Sciatic nerve (tissue), 2 donors: ENCODE measurements at places on chromosomes 2 and 18.
A peak's percentile ranks its signal among the peaks of the same experiment; 100 is the strongest.

DNA sequence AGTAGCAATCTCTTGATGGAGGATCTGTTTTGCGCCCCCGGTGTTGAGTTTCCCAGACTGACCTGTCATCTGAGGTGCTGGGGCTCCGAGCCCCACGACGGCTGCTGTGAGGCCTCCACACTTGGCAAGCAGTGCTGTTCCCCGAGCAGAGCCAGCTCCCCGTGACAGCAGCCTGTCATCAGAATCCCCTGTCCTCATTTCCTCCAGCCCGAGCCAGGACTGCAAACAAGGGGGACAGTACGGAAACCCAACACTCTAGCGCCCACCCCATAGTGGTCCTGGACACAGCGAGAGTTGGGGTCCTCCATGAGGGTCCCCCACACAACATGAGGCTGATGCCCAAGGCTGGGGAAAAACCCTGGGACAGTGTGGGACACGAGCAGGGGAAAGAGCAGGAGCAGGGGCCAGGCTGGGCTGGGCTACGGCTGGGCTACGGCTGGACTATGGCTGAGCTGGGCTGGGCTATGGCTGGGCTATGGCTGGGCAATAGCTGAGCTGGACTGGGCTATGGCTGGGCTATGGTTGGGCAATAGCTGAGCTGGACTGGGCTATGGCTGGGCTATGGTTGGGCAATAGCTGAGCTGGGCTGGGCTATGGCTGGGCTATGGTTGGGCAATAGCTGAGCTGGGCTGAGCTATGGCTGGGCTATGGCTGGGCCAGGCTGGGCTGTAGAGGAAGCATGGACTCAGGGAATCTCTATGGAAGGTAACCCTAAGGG, 1.5 kb upstream of the KLHL30 start:
- no peak for DNase-seq

DNA sequence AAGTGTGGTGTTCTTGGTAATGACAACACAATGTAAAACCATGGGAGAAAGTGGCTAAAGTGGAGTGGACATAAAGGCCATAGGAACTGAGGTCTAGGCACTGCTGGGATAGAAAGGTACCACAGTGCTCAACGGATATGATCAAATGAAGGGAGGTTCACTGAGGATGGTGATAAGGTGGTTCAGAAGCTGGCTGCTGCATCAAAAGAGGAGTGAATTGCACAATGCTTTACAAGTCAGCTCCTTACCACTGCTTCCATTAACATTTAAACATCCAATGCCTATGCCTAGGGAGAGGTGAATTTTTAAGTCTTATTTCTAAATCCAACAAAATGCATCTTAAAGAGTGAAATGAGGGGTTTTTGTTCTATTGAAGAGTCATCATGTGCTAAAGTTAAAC, 100.1 kb upstream of the ITGB6 start:
- DNase-seq = no peak

DNA sequence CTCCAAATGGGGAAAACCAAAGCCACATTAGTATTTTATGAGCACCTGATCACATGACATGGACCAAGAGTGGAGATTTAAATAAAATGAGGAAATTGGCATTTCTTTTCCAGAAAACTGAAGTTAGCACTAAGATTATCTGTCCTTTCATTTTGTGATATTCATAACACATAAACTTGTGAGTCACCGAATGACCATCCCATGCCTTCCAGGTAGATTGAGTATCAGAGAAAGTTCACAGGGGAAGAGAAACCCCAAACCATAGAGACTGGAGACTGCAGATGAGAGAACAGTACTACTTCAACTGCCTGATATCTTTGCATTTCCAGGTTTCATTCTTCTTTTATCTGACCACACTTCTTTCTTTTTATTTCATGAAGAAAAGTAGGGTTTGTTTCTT, 176.3 kb upstream of the LRP1B start:
- DNase-seq = no peak

DNA sequence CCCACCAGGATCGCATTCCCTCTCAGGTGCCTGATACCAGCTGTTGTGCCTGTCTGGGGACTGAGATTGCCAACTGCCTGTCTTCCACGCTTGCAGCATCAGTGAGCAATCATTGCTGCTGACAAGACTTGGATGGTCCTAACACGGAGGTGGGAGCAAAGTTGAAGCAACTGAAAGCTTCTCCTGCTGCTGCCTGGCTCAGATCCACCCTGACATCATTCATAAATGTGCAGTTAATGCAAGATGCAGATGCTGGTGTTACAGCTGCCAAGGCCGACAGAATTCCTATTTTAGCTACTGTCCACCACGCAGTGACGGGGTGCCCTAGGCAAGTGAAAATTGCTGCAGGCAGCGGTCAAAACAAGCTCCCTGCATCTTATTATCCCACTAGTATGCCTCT, 131.4 kb downstream of the VWC2L start:
- no peak for DNase-seq

DNA sequence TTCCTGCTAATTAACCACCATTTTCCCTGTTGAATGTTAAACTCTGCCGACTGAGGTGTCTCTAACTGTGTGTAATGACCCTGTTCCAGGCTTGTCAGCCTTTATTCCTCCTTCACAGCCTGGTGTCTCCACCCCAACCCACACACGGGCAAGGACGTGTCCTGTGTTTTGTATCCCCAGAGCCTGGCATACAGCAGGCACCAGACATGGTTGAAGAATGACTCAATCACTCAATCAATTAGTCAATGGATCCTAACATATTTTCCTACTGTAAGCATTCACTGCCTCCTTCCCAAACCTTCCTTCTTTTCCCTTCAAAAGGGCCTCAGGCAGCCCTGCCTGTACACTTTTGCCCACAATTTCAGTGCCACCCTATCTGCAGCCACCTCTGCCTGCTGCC, 2.7 kb upstream of the TNS1 start:
- no peak for DNase-seq

- peak; percentile 49 for DNase-seq
Observed at GRCh38 chr2:26461601-26462023, 16.3 kb downstream of the OTOF start.

DNA sequence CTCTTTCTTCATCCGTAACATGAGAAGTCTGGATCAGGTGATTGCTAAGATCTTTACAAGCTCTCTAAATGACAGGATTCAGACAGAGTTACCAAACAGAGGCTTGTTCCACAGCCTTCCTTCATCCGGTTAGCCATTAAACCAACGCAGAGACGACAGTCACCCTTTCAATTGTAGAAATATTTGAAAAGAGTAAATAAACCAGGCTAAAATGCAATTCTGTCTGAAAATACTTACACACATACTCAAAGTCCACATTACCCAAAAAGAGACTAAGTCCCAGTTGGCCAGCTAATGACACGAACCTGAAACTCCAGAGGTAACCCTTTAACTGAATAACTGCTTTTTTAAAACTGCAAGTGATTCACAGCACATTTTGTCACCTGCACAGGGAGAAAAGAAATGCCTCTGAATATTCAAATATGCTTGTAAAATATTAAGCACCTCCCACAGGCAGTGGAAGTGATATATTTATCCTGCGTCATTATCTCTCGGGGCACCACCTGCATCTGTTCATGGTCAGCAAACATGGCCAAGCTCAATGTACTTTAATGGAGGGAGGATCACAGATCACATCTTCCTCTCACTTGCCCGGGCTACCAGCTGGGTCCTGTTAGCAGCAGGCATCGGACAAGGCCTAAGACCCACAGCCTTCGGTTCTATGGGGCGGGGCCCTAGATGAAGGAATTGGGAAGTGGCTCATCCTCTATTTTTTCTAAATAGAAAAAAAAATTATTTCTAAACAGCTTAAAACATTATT, 38.8 kb upstream of the DNER start:
- DNase-seq = no peak

DNA sequence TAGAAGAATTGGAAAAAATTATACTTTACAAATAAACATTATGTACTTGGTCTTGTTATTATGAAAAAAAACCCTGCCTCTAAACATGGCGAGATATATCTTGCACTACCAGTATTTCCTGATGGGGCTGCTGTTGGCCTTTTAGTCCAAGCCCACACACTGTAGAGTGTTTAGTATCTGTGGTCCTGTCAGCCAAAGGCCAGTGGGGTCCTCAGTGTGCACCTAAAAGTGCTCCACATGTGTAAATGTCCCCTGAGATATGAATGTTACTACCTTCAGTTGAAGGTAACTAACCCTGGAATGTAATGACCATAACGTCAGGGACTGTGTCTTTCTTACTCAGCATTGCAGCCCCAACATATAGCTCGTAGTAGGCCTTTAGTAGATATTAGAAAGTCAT, 71.1 kb upstream of the HK2 start:
- DNase-seq = no peak
